PC-3 (cell line): ENCODE measurements at places on chromosomes 6 and 20. TPM values are rescaled to one million over a fixed set of nuclear protein-coding genes. Genes with fewer than 3 reads are reported as not detected.

DNA sequence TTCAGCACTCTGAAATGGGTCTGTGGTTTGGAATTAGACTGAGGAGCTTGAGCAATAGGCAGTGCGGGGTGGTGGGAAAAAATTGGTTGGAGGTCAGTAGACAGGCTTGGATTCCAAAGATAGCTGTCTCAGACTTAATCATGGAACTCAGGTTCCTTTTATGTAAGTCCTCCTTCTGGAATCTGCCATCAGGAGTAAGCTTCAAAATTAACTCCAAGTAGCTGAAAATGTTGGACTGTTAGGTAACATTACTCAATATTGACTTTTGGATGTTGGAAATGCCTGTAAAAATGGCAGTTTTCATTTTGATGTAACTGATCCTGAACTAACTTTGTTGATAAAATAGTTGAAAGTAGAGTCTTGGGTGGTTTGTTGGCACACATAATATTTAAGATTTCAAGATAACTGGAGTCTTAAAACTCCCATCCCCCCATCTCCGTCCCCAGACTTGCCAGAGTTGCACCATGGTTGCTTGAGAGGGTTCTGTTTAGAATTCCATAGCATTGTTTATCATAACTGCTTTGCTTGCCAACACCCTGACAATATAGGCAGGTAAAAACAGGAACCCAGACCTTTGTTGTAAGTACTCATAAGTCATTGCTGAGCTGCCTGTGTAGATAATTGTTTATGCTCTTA lies 83.0 kb downstream of the PHF20 start:
- DNase-seq: no peak

DNA sequence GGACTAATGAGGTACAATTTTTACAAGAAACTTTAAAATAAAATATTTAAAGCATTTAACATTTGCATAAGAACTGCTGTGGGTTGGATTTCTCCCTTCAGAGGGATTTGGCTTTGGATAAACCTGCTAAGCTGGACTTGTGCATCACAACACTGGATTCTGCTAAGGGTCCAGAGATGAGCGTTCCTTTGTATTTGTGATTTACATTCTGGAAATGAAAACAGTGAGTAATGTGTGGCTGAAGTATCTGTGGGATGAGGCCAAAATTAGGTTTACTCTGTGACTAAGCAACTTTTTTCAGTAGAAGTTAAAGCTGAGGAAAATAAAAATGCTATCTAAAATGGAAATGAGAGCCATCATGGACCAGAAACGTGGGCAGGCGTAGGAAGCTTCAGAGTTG lies 494.3 kb downstream of the EPM2A start:
- peak; percentile 89 for DNase-seq

GRCh38 chr20:45626540-45626939 lies 3.0 kb upstream of the WFDC10A start:
- no peak for DNase-seq

GRCh38 chr6:25009393-25009710 lies 73.6 kb upstream of the RIPOR2 start:
- no peak for DNase-seq

GRCh38 chr20:56503916-56504315 lies 20.6 kb upstream of the FAM209A start:
- DNase-seq: no peak

- peak; percentile 26 for DNase-seq
These were observed 23.2 kb upstream of the PNPLA1 start for GRCh38 chr6:36246506-36247268.

The UFL1 gene
- total RNA-seq: 10.4 and 10.9 TPM in 2 replicates

- peak; percentile 98 for DNase-seq
These were observed 96.8 kb downstream of the ANKRD60 start for GRCh38 chr20:58131551-58132142.
